ENCODE measurements at places on chromosomes 5 and 9.
A peak's percentile ranks its signal among the peaks of the same experiment; 100 is the strongest.

DNA sequence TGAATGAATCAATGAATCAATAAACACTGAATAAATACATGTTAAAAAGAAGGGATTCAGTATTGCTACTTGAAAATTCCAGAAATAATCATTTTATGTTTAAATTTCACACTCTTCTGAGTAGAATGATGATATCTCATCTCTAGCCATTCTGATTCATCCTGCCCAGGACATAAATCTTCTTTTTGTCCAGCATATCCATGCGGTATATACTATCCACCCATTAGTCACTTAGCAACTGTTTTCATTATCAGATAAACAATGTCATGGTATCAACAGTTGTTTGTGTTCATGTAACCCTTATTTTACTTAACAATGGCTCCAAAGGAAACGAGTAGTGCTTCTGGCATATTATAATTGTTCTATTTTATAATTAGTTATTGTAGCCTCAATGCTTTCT, 432.4 kb upstream of the SMC2 start:
- DNase-seq = no peak

- DNase-seq = peak; percentile 68
These were observed 43.1 kb downstream of the NACC2 start for GRCh38 chr9:136051837-136052471.

DNA sequence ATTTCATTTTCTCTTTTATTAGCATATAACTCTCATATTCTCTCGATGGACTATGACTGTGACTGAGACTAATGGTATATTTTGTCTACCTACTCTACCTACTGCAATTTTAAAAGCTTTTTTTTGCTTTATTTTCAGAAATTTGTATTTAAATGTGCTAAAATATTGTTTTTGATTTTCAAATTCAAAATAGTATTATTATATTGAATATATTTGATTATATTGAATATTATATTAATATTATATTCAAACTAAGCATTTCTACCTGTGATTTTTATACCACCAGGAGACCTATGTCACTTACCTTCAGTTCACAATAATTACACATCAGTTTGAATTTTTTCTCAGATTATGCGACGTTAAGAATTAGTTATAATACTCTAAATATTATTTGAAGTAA, 700.5 kb upstream of the RGMB start:
- no peak for DNase-seq

- no peak for DNase-seq
These were observed 11.9 kb downstream of the CCDC180 start for GRCh38 chr9:97319395-97319794.

GRCh38 chr5:9401786-9402472, 143.9 kb downstream of the SEMA5A start:
- DNase-seq = no peak
